CD4-positive, alpha-beta T cell treated with Interleukin-4 for 1 hour (primary cell): ENCODE measurements at places on chromosomes 6 and 20.

- DNase-seq = no peak
These were observed 36.5 kb downstream of the TAB2 start for GRCh38 chr6:149354009-149354408.

GRCh38 chr6:46509981-46510510 lies 18.8 kb upstream of the RCAN2 start:
- no peak for DNase-seq

DNA sequence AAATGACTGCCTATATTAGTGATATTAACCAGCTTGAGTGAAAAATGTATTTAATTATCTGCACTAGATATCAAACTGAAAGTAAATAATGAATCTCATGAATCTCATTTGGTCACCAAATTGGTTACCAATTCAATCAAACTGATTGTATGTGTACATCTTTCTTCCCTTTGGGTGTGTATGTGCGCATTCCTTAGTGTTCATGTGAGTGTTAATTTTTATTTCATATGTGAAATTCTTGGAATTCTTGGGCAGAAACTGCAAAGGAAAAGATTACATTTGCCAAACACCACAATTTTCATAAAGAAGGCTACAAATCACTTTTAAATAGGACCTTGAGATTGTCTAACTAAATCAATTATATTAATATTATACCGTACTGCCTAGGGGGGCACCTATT lies 648.4 kb upstream of the MARCKS start:
- DNase-seq = no peak

- no peak for DNase-seq
These were observed 742.1 kb upstream of the MANEA start for GRCh38 chr6:94835264-94835663.
